ENCODE measurements at places on chromosomes 1 and 21.
A peak's percentile ranks its signal among the peaks of the same experiment; 100 is the strongest.

- DNase-seq, result no peak
Measured at GRCh38 chr1:202966006-202966898, 805 bp downstream of the CYB5R1 start.

DNA sequence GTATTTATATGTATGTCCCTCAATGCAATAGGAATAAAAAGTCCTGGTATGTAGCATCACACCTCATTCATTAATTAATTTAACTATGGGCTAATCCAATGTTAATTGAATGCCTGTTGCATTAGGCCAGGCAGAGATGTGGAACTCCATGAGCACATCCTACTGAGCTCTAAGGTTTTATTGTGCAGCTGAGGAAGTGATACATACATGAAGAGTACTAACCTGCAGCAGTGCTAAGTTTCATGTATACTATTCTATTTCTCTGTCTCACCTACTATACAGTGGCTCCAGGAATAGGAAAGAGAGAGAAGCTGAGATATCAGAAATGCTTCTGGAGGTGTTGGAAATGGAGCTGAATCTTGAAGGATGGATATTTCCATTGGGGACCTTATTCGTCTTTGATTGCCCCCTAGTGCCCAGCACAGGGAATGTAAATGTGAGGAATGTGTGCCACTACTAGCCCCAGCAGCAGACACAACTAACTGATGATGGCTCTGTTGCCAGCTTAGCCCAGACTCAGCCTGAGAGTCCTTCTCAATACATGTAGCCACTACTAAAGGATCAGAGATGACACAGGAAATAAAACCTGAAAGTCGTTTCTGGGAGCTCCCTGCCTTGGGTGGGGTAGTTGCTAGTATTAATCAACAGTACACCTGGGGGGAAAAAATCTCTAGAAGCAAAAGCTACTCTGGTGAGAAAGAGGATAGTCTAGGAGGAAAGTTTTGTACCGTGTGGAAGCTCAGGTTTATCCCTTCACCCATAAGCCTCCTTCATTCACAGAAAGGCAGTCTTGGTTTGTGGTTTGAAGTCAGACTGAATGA, 173.3 kb upstream of the FOXD3 start:
- no peak for DNase-seq

GRCh38 chr1:4019606-4020331, 119.7 kb upstream of the C1orf174 start:
- DNase-seq, result peak; percentile 44

DNA sequence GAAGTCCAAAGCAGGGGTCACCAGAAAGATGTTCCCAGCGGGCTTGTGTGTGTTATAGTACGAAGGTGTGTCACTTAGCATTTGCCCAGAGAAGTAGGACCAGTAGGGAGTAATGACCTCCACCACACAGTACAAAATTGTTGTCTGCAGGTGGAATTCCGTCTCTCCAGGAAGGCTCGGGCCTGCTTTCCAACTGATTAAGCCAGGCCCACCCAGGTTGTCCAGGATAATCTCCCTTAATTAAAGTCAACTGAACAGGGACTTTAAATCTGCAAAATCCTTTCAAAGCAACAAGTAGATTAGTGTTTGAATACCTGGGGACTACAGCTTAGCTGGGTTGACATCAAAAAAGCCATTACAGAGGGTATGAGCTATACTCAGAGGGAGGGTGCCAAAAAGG, 131.3 kb downstream of the BACH1 start:
- DNase-seq, result no peak

DNA sequence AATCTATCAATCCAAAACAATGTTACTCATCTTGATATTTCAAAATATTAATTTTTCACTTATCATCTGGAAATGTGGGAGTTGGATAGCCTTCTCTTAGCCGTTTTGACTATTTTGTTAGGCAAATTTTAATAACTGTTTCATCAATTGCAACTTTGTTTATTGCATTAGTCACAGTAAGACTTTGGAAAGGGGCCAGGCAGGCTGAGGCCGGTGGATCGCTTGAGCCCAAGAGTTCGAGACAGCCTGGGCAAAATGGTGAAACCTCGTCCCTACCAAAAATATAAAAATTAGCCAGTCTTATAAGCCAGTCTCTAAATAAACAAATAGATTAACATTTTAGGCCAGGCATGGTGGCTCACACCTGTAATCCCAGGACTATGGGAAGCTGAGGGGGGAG, 113.0 kb upstream of the NR5A2 start:
- no peak for DNase-seq

DNA sequence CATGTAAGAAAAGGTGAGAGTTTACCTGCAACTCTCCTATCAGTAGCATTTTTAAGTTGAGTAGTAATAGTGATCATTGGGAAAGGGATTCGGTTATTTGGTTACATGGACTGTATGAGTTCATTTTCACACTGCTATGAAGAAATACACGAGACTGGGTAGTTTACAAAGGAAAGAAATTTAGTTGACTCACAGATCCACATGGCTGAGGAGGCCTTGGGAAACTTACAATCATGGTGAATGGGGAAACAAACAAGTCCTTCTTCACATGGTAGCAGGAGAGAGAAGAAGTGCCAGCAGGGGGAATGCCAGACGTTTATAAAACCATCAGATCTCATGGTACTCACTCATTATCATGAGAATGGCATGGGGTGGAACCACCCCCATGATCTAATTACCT, 59.3 kb upstream of the FBXO28 start:
- no peak for DNase-seq

- DNase-seq, result no peak
Measured at GRCh38 chr1:208223136-208223535, 21.0 kb downstream of the PLXNA2 start.

DNA sequence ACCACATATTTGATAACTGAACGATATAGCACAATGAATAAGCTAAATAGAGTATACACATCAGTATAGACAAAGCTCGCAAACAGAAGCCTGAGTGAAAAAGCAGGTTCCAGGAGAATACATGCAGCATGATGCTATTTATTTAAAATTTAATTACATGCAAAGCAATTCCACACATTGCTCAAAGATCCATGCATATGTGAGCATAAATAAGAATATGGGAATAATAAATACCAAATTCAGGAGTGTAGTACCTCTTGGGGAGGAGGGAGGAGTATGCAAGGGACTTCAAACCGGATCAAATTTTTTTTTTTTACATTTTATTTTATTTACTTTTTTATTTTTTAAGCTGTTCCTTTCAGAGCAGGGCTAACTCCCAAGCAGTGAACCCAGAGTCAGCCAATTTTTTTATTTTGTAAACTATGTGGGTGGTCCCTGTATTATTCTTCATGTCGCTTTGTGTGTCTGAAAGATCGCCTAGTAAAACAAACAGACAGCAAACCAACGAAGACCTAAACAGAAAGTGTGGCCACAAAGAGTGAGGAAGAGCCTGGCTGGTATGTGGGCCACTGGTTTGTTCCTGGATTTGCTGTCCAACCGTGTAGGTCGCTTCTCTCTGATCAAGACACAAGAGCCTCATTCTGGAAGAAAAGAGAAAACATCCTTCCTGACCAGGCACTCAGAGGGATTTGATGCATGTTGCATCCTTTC, 4.2 kb upstream of the SHISAL2A start:
- DNase-seq, result no peak
